ENCODE measurements at places on chromosomes 3 and 15. TPM values are rescaled to one million over a fixed set of nuclear protein-coding genes. Genes with fewer than 3 reads are reported as not detected.

RBPMS2 gene
- total RNA-seq, result not detected

DNA sequence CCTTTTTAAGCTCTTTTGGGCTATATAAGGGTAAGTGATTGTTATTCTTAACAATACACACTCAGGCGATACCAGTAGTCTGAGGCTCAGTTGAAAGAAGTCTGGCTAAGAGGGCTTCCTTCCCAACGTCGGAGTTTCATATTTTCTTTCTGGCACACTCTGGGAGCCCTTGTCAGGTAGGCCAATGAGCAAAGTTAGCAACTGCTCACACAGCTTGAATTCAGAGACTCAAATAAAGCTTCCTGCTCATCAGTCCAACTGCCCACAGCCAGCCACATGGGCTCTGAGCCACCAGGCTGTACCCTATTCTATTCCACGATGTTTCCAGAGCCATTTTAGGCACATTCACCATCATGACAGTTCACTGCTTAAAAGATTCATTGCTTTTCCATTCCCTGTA lies 155.1 kb upstream of the TBL1XR1 start:
- no peak for DNase-seq

HMCES gene
- 17.0 TPM for total RNA-seq

INSYN1 gene
- 30.1 TPM for total RNA-seq

All from occipital lobe (tissue), 3 donors.